ENCODE measurements at places on chromosomes 1 and 21. TPM values are rescaled to one million over a fixed set of nuclear protein-coding genes. Genes with fewer than 3 reads are reported as not detected.

DNA sequence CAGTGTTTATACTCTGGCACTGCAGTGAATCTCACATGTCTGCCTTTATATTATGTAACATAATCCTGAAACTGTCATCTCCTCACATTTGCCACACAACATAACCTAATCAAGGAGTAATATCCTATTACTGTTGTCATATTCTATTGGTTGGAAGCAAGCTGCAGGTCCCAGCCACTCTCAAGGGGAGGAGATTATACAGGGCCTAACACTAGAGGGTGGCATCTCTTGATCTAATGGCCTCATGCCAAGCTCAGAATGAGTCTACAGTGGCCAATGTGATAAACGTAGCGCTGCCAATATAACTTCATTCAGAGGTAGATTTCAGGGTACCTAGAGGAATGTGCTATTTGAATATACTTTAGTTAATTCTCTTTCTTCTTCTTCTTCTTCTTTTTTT is 166.8 kb downstream of the BACH1 start:
- DNase-seq = no peak

- no peak for DNase-seq
Observed at GRCh38 chr1:219257751-219258150, 84.1 kb downstream of the LYPLAL1 start.

DNA sequence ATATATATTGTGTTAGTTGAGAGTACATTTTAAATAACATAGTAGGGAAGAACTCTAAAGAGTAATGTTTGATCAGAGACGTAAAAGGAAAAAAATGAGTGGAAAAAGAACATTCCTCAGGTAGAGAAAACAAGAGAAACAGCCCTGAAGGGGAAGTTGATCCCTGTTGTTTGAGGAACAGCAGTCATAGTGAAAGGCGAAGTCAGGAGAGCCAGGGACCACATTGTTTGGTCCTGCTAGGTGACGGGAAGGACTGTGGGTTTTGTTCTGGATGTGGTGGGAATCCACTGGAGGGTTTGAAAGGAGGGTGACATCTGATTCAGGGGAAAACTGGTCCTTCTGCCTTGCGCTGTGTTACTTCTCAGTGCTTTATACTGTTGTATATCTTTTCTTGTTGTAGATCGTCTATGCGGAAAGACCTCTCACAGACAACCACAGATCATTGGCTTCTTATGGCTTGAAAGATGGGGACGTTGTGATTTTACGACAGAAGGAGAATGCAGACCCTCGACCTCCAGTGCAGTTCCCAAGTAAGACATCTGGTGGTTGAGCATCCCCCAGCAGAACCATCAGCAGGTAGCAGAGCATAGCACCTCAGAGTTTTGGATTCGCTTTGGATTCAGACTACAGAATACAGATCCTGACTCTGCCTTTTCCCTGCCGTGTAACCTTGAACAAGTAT is 9.2 kb downstream of the DDI2 start:
- DNase-seq = no peak

Gene AMY1A
- total RNA-seq = not detected

Data from kidney (tissue), 22 donors.